ENCODE measurements at places on chromosomes 6 and 20. TPM values are rescaled to one million over a fixed set of nuclear protein-coding genes. Genes with fewer than 3 reads are reported as not detected.

The TINAG gene
- total RNA-seq = not detected

The HLA-DRA gene
- total RNA-seq = not detected

The ESF1 gene
- total RNA-seq = 15.2 TPM

The CASS4 gene
- total RNA-seq = 0.13 TPM

The RPP21 gene
- 29.0 TPM for total RNA-seq

The CCN6 gene
- not detected for total RNA-seq
